ENCODE measurements at places on chromosomes 5 and 9. TPM values are rescaled to one million over a fixed set of nuclear protein-coding genes. Genes with fewer than 3 reads are reported as not detected.

Gene SLC24A2
- total RNA-seq = 0.13 TPM

Gene GARIN3
- not detected for total RNA-seq

Gene SOHLH1
- not detected for total RNA-seq

Gene IFNK
- total RNA-seq = not detected

Gene TTC33
- total RNA-seq = 22.8 TPM

Gene AFAP1L1
- total RNA-seq = 20.8 TPM

Gene OR2S2
- total RNA-seq = not detected

Gene DBH
- not detected for total RNA-seq

Gene SHROOM1
- total RNA-seq = 11.2 TPM

Gene NPR3
- total RNA-seq = 2.1 TPM

Gene SERF1A
- 9.6 TPM for total RNA-seq

Gene RAB3C
- total RNA-seq = 2.6 TPM

Gene TLR4
- total RNA-seq = 46.7 TPM

Gene SLC9A3
- total RNA-seq = 5.0 TPM

Gene MCIDAS
- total RNA-seq = not detected

Gene PCDHB11
- total RNA-seq = 3.2 TPM

Gene BTNL8
- 0.34 TPM for total RNA-seq

Gene ECSCR
- total RNA-seq = 38.8 TPM

Gene SLC46A2
- not detected for total RNA-seq

Gene PHF24
- 0.75 TPM for total RNA-seq

Gene SLC22A4
- 0.42 TPM for total RNA-seq

Gene NXNL2
- total RNA-seq = 1.3 TPM

Gene PPP3R2
- 0.06 TPM for total RNA-seq

Gene TCF7
- 1.6 TPM for total RNA-seq

Gene TPPP
- 45.7 TPM for total RNA-seq

Gene JAKMIP2
- total RNA-seq = 0.83 TPM

Gene ISCA1
- 42.4 TPM for total RNA-seq

All from esophagus muscularis mucosa (tissue), 4 donors.